ENCODE measurements at places on chromosomes 6 and 20.

- no peak for DNase-seq
Measured at GRCh38 chr6:158437571-158437970, 122.3 kb upstream of the TMEM181 start.

- DNase-seq: no peak
Measured at GRCh38 chr6:117771403-117771802, 96.1 kb downstream of the NUS1 start.

DNA sequence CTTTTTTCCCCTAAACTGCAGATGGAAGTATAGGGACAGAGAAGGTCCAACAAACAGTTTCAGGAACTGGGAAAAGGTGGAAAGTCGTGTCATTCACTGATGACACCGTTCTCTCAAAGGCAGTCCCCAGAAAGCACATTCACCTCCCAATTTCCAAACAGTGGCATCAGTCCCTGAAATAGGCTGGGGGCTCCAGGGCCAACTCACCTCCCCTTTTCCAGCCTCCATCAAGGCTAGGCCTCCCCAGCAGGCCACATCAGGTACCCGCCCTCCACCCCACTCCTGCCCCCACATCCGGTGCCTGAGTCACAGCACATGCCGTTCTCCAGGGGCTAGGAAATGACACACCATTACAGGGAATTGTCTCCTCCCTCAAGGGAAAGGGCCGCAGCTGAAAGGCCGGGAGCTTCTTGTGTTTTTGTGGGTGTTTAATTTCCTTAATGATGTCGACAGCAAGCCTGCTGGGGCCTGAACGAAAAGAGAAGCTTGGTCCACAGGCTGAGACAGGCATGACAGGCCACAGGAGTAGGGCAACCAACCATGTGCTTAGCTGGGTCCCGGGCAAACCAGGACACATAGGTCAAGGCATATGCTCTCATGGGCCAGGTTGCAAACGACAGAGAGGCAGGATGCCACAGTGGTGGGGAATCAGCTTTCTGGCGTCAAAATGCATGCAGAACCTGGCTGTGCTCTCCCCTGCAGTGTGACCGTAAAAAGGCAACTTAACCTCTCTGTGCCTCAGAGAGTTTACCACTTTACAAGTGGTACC is 39.2 kb downstream of the ZMYND8 start:
- no peak for DNase-seq

GRCh38 chr20:3238616-3239025 is 369 bp downstream of the SLC4A11 start:
- DNase-seq: no peak

DNA sequence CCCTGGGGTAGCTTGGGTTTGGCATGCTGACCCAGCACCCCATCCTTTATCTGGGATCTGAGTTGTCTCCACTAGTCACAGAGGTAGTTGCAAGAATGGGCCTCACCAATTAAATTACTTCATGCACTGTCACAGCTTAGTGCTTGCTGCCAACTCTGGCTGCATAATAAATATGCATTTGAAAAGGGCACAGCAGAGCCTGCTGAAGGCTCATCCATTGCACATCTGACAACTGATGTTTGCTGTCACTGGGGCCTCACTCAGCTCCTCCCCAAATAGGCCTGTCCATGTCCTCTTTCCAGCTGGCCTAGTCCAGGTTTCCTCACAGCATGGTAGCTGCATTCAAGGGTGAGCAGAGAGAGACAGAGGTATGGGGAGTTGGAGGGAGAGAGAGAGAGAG is 13.3 kb upstream of the NXT1 start:
- no peak for DNase-seq
